CD4-positive, alpha-beta T cell treated with Interleukin-17A for 1 hour (primary cell): ENCODE measurements at places on chromosomes 6 and 20.

GRCh38 chr20:61960836-61961235 is 104.8 kb downstream of the TAF4 start:
- DNase-seq = no peak

GRCh38 chr20:62557462-62557861 is 81.7 kb upstream of the GATA5 start:
- DNase-seq = no peak

DNA sequence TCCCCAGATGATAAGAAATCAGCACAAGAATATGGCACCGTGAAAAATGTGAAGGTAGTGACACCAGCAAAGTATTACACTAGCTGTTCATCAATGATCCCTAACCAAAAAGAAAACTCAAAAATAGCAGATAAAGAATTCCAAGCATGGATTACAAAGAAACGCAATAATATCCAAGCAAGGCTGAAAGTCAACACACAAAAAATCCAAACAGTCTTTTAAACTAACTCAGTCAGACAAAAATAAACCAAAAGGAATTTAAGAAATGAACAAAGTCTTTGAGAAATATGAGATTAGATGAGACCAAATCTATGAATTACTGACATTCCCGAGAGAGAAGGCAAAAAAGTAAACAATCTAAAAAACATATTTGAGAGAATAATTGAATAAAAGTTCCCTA is 976.1 kb upstream of the MAP3K7 start:
- no peak for DNase-seq

- no peak for DNase-seq
Observed at GRCh38 chr20:25459111-25459830, 51.8 kb downstream of the GINS1 start.

DNA sequence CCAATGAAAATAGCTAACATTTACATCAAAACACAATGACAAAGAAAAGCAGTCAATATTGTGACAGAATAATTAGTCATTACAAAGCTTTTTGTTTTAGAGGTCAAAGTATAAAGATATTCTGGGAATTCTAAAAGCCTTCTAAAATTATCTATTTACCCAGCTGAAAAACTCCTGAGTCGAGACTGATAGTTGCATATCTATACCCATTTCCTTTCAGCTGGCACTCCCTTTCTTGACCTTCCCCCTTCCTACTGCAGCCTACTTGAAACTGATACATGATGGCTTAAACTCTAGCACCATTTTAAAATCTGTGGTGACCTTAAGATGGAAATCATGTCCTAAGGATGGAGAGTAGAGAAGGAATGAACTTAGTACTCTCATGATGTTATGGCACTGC is 38.6 kb downstream of the LMBRD1 start:
- DNase-seq = no peak

DNA sequence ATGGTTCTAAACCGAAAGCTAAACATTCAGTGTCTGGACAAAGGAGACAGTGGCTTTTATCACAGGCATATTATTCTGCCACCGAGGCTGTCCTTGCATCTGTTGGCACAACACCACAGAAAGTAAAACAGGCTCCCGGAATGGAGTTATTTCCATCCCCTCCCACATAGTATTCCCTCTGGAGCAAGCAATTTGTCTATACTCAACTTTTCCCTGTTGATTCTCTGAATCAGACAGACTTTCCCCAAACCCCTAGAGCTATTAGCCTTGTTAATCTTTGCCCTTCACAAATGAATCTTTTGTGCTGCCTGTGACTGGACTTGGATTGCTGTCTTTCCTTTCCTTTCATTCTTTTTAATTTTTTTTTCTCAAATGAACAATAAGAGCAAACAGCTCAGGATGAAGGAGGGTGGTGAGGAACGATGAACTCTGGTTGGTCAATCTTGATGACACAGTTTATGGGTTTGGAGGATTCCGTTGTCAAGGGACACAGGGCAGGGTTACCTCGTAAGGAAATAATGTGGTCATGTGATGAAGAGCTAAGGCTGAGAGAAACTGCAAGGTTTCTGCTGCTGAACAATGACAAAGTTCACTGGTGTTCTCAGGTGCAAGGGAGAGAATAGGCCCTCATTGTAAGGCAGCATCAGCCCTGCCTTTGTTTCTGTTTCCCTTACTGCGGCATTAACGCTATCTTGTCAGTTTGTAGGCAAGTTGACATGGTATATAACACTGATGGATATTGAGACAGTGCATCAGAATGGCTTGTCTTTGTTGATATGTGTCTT is 275.0 kb upstream of the BMP2 start:
- no peak for DNase-seq

- no peak for DNase-seq
Observed at GRCh38 chr6:110547266-110547964, 71.0 kb upstream of the SLC22A16 start.

GRCh38 chr6:43220439-43220951 is 8.8 kb downstream of the DNPH1 start:
- no peak for DNase-seq

DNA sequence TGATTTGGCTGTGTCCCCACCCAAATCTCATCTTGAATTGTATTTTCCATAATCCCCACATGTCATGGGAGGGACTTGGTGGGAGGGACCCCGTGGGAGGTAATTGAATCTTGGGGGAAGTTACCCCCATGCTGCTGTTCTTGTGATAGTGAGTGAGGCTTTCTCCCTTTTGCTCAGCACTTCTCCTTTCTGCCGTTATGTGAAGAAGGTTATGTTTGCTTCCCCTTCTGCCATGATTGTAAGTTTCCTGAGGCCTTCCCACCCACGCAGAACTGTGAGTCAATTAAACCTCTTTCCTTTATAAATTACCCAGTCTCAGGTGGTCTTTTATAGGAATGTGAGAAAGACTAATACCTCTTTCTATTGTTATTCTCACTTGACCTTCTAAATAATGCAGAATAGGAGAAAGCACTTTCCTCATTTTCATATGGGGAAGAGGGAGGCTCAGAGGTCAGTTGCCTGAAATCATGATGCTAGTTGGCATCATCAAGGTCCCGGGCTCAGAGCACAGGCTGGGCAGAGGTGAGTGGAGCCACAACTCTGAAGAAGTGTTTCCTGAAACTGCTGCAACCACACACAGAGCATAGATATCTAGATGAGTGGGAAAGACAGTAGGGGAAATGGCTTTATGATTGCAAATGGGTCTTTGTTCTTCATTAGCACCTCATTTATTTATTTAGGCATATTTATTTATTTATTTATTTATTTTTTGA is 191.0 kb downstream of the QKI start:
- no peak for DNase-seq

DNA sequence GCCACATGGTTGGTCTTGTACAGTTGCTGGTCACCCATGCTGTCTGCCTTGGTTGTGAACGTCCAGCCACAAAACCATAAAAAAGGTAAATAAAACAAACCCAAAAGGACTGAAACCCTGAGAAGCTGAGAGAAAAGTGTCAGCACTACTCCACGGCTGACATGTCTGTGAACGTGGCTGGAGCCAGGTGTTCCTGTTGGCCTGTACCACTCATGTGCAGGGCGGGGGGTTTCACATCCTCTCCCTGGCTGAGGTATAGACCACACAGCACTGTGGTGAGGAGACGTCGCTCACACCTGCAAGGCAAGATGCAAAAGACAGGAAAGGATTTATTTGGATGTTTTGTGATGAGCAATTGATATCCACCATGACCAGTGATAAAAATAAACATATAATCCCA is 51.9 kb upstream of the MRPS10 start:
- peak; percentile 34 for DNase-seq

DNA sequence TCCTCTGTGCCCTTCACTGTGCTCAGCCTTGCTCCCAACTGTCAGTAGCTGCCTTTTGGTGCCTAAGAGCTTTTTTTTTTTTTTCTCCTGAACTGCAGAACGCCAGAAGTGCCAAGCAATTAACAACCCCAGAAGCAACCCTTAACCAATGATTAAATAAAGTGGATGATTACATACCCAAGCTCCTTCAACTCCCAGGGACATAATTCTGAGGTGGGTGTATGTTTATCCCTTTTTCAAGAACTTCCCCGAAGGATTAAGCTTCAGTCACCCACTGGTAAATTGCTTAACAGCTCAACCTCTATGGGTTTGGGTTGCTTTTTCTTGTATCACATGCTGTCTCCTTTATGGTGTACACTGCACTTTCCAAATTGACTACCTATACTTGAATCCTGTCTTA is 41.1 kb downstream of the KLHL31 start:
- no peak for DNase-seq

- DNase-seq = no peak
Observed at GRCh38 chr6:13282393-13283069, 45.8 kb downstream of the TBC1D7 start.

- no peak for DNase-seq
Observed at GRCh38 chr20:47334022-47334551, 22.4 kb downstream of the ZMYND8 start.

GRCh38 chr6:25315194-25316177 is 36.3 kb downstream of the CARMIL1 start:
- no peak for DNase-seq

DNA sequence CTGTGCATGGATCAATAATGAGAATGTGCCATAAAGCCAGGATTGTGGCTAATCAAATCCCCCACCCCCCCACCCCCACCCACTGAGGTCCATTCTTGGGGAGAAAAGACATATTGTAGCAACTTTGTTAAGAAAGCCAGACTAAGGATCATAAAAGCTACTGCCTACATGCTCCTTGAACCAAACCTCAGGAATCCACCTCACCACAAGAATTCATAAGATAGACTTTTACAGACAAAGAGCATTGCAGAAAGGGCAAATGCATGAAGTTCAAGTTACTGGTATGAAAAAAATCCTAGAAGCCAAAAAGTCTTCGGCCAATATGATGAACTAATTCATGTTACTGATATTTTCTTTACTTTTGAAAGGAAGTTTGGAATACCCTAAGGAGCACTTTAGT is 187.9 kb upstream of the ARID1B start:
- no peak for DNase-seq

- DNase-seq = peak; percentile 90
Observed at GRCh38 chr6:137873273-137873762, 6.3 kb downstream of the TNFAIP3 start.

DNA sequence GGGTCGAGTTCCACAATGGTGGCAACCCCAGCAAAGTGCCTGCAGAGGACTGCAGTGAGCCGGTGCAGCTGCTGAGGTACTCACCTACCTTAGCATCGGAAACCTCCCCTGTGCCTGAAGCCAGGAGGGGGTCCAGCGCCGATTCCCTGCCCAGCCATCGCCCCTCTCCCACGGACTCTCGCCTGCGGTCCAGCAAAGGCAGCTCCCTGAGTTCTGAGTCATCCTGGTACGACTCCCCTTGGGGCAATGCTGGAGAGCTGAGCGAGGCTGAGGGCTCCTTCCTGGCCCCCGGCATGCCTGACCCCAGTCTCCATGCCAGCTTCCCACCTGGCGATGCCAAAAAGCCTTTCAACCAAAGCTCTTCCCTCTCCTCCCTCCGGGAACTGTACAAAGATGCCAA is 134.1 kb upstream of the CLDN20 start:
- no peak for DNase-seq

DNA sequence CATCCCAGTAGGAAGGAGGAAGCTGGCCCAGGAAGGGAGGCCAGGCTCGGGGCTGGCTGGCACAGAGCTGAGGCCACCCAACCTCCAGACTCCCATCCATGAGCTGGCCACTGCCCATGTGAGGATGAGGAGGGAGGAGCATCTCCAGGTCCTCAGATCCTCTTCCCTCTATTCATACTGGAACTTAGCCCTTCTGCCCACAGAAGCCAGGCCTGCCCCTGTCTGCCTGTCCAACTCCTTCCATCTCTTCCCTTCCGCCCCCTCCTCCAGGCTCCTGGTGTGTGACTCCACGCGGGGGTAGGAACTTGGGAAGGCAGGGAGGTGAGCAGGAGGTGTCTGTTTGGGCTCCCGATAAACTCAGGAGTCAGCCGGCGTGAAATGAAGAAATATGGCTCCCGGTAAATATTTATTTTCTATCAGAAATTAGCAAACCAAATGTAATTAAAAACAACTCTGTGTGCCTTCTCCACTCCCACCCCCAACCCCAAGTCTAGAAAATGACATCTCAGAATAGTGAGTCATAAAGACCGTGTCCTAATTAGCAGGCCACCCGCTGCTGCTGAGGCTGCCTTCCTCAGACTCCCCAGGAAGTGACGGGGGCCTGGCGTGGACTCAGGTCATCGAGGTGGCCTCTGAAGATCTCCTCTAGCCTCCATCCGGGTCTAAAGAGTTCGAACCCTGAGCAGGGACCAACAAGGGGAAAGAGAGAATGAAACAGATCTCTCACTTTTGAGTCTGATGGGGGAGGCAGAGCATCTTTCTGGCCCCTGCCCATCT is 81.9 kb downstream of the MDGA1 start:
- DNase-seq = no peak

- no peak for DNase-seq
Observed at GRCh38 chr20:57244627-57245214, 21.7 kb downstream of the BMP7 start.

- no peak for DNase-seq
Observed at GRCh38 chr6:110671447-110671846, 143.8 kb downstream of the CDK19 start.

- DNase-seq = no peak
Observed at GRCh38 chr6:83517500-83517899, 5.2 kb downstream of the PRSS35 start.

- no peak for DNase-seq
Observed at GRCh38 chr6:85363870-85364269, 86.0 kb upstream of the NT5E start.

DNA sequence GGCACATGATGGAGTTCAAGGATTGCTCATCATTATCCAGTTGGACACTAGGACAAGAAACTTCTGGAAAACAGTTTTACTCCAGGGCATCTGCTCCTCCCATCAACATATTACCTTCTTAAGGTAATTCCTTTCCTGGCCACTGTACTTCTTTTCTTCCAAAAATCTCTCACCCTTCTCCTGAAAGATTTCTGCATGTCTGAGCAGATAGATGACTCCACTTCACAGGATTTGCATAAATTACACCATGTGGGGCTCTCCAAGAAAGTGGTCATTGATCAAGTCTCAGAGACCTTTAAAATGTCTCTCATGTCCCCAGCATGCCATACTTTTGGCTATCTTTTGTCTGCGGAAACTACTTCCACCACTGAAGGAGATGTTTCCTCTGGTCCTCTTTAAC is 103.2 kb upstream of the TNFAIP3 start:
- DNase-seq = no peak

DNA sequence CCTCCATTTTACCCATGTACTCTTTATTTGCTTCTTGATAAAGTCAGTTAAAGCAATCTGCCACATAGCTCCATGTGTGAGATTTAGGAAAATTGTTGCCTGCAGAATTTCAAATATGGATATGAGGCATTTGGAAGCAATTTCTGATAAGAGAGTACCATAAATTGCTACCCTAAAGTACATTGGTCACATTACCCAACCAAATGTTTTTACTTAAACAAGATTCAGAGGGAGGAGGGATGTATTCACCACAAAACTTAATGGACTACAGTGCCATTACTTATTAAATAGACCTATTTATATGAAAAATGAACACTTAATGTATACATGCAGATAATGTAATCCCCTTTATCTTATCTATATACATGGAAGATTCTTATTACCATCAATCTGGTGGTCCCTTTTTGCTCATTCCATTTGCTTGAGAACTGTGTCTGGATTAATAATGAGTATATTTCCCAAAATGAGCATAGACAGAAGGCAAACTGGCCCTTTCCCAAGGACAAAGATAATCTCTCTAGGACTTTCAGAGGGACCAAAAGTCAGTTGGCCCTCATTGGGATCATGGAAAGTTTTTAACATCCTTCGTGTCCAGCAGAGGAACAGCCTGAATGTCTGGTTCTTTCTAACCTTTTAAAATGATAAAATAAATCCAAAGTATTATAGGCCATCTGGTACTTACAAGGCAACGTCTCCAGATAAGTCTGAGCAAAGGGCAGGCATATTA is 526.4 kb downstream of the CBLN4 start:
- no peak for DNase-seq

- DNase-seq = no peak
Observed at GRCh38 chr6:138907167-138907566, 80.9 kb downstream of the REPS1 start.
